Aorta (tissue), 5 donors: ENCODE measurements at places on chromosomes 1 and 21.

DNA sequence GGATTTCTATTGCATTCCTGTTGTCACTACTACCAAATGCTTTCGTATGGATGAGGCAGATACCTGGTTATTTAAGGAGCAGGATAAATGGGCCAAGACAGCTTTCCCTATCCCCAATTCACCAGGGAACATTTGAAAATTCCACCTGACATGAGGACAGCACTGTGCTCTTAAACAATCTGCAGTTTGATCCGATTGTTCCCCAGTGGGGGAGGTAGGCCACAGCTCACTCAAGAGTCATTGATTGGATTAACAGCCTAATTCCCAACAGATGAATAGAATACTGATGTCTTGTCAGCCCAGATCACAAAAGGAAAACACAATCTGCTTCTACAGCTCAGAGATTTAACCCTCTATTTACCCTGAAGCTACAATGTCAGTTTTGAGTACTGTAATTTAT, 123.9 kb downstream of the LHX4 start:
- H3K36me3 ChIP-seq = no peaks in the 10 kb centered on the region
- H3K27ac ChIP-seq = no peak overlapping the region
- DNase-seq = no peak
- H3K4me1 ChIP-seq = no peaks in the 10 kb centered on the region
- no peaks in the 10 kb centered on the region for H3K27me3 ChIP-seq

DNA sequence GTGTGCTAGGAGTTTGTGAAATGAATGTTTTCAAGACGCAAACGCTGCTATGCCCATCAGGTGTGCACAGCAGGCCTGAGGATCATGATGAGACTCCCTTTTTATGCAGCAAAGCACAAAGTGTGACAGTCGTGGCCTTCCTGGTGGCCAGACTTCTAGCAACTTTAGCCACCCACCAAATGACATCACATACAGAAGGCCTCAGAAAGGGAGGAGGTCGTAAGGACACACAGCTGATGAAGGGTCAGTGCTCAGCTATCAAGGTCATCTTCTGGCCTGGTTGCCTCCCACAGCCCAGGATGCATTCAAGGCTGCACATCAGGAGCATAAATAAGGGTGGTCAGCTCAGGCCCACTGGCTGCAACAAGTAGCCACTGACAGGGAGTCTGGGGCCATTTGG, 36.6 kb downstream of the BMP8A start:
- H3K27me3 ChIP-seq = no peaks in the 10 kb centered on the region
- no peak for DNase-seq
- no peak overlapping the region for H3K27ac ChIP-seq
- no peaks in the 10 kb centered on the region for H3K36me3 ChIP-seq
- H3K4me3 ChIP-seq = no peak overlapping the region
- no peaks in the 10 kb centered on the region for H3K4me1 ChIP-seq

- no peaks in the 10 kb centered on the region for H3K27me3 ChIP-seq
- H3K4me1 ChIP-seq = no peaks in the 10 kb centered on the region
- H3K4me3 ChIP-seq = no peak overlapping the region
- H3K27ac ChIP-seq = peak overlapping the region; percentile 37
- DNase-seq = no peak
Observed at GRCh38 chr21:43699933-43700599, 18.9 kb upstream of the PDXK start.

GRCh38 chr21:36769051-36769839, 70.3 kb downstream of the SIM2 start:
- DNase-seq = no peak
- no peaks in the 10 kb centered on the region for H3K36me3 ChIP-seq
- no peak overlapping the region for H3K27ac ChIP-seq
- no peak overlapping the region for H3K4me3 ChIP-seq
- no peaks in the 10 kb centered on the region for H3K4me1 ChIP-seq

GRCh38 chr1:71778940-71779339, 503.4 kb downstream of the NEGR1 start:
- no peaks in the 10 kb centered on the region for H3K4me1 ChIP-seq
- H3K27me3 ChIP-seq = no peaks in the 10 kb centered on the region
- H3K27ac ChIP-seq = no peak overlapping the region
- H3K36me3 ChIP-seq = no peaks in the 10 kb centered on the region

DNA sequence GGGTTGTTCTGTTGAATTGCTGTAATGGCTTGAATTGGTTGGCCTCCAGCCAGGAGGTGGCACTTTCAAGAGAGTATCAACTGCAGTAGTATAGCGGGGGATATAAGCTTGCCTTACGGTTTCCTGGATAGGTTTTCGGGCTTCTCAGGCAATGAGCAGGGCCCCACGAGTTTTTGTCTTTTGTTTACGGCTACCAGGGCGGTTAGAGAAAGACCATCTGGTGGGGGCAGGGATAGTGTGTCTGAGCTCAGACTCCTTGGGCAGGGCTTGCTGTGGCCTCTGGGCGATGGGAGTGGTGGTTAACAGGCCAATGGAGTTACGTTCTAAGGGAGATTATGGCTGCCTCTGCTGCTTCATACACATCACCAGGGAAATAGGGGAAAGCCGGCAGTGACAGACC, 62.8 kb downstream of the DTL start:
- H3K27ac ChIP-seq = no peak overlapping the region
- H3K36me3 ChIP-seq = no peaks in the 10 kb centered on the region
- no peak for DNase-seq
- H3K27me3 ChIP-seq = no peaks in the 10 kb centered on the region

DNA sequence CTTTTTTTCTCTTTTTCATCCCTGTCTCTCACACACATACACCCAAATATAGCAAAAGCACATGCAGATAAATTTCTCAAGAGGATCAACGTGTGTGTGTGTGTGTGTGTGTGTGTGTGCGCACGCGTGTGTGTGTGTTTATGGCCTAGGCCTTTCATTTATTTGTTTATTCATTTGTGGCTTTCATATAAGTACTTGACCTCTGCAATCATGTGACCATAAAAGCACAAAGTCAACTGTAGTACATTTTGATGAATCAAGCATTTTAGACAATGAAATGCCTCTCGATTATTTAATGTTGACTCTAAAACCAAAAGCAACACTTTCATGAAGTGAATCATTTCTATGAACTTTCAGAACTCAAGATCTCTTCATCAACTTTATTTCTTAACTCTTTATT, 194.1 kb upstream of the ADGRL2 start:
- no peaks in the 10 kb centered on the region for H3K4me1 ChIP-seq
- H3K4me3 ChIP-seq = no peak overlapping the region
- H3K27ac ChIP-seq = no peak overlapping the region
- no peak for DNase-seq
- H3K27me3 ChIP-seq = no peaks in the 10 kb centered on the region
- H3K36me3 ChIP-seq = no peaks in the 10 kb centered on the region
